Peyer's patch (tissue), 4 donors: ENCODE measurements at places on chromosomes 11 and 22.

DNA sequence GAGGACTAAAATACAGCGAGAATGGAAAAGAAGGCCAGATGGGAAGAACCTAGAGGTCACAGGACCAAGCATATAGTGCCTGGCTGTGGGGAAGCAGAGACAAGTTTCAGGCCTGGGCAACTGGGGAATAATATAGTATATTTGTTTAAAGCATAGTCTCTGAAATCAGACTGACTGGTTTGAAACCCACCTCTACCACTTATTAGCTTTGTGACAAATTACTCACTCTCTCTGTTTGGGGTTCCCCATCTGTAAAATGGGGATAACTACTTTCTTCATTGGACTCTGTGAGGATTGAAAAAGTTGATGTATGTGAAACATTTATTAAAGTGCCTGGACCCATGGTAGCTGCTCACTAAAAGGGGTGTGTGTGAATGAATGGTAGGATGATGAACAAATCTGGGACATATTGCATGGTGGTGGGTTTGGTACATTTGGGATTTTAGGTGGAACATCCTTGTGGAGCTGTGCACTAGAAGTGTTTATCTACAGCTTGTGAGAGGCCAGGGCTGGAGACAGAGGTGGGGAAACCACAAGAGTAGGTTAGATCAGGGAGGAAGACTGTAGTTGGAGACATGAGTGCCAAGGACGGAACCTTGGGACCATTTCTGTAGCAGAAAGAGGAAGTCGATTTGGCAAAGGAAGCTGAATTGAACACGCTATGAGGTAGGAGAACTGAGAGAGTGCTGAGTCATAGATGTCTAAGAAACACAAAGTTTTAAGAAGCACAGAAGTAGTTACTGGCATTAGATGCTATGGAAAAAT lies 52.6 kb downstream of the SWAP70 start:
- peaks cover 3% of the 10 kb centered on the region for H3K4me1 ChIP-seq
- peak overlapping the region; percentile 59 for H3K27ac ChIP-seq
- no peaks in the 10 kb centered on the region for H3K27me3 ChIP-seq
- no peak overlapping the region for H3K4me3 ChIP-seq
- no peaks in the 10 kb centered on the region for H3K36me3 ChIP-seq

- no peaks in the 10 kb centered on the region for H3K36me3 ChIP-seq
- no peak for DNase-seq
- H3K27ac ChIP-seq, result peak overlapping the region; percentile 76
- no peak overlapping the region for H3K4me3 ChIP-seq
Observed at GRCh38 chr11:130188047-130188446, 28.5 kb downstream of the ST14 start.

DNA sequence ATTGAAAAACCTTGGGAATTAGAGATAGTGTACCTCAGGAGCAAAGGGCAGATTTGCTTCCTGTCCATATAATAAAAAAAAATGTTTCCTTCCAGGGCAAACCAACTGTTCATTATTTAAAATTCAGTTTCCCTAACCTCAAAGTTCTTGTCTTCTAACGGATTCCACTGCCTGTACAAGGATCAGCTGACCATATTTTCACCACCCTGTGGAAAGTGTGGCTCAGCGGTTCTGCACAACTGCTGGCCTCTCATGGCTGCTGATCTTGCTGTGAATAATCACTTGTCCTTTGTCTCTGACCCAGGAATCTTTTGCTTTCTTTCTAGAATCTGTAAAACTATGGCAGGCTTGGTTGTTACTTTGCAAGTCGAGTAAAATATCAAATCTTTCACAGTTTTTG lies 1732.5 kb upstream of the RAG2 start:
- no peaks in the 10 kb centered on the region for H3K27me3 ChIP-seq
- DNase-seq, result no peak
- no peak overlapping the region for H3K27ac ChIP-seq
- H3K4me3 ChIP-seq, result no peak overlapping the region
- H3K36me3 ChIP-seq, result no peaks in the 10 kb centered on the region
- no peaks in the 10 kb centered on the region for H3K4me1 ChIP-seq

DNA sequence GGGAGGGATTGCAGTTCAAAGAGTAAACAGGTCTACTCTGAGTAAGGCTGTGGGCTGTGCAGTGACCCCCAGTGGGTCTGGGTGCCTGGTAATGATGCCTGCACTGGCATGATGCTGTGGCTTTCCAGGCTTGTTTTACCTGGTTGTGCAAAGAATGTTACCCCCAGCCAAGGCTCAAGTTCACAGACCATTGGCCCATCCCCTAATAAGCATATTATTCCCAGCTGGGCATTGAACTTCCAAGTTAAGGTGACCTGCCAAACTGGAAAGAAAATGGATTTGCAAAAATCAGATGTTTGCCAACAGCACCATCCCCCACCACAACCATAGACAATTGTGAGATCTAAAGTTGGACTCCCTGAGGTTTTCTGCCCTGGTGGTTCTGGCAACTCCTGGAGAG lies 7.9 kb upstream of the EHF start:
- peaks cover 10% of the 10 kb centered on the region for H3K4me1 ChIP-seq
- no peak overlapping the region for H3K27ac ChIP-seq
- no peak overlapping the region for H3K4me3 ChIP-seq
- H3K36me3 ChIP-seq, result no peaks in the 10 kb centered on the region
- no peaks in the 10 kb centered on the region for H3K27me3 ChIP-seq
